Bronchus fibroblast of lung (primary cell): ENCODE measurements at places on chromosomes 5 and 9. TPM values are rescaled to one million over a fixed set of nuclear protein-coding genes. Genes with fewer than 3 reads are reported as not detected.

The ZCCHC10 gene
- total RNA-seq = 7.9 and 8.9 TPM in 2 replicates

The ADGRV1 gene
- 0.17 TPM in 1 of 2 replicates, not detected in the other for total RNA-seq

The S1PR3 gene
- total RNA-seq = 26.6 and 28.7 TPM in 2 replicates

The SLC45A2 gene
- under 0.01 TPM in 1 of 2 replicates, not detected in the other for total RNA-seq

The ABLIM3 gene
- 63.9 and 64.7 TPM in 2 replicates for total RNA-seq

The IFNA13 gene
- not detected in 2 replicates for total RNA-seq

The XPA gene
- total RNA-seq = 4.2 and 5.5 TPM in 2 replicates

The OSMR gene
- total RNA-seq = 19.9 and 21.0 TPM in 2 replicates

The TGFBI gene
- 178 and 182 TPM in 2 replicates for total RNA-seq

The ADRA1B gene
- total RNA-seq = 1.0 and 2.4 TPM in 2 replicates

The PCAT7 gene
- total RNA-seq = not detected in 2 replicates

The SPINK6 gene
- total RNA-seq = not detected in 2 replicates

The PSD2 gene
- total RNA-seq = not detected in 2 replicates

The SLC25A2 gene
- not detected in 2 replicates for total RNA-seq

The PCA3 gene
- total RNA-seq = not detected in 2 replicates

The OR1Q1 gene
- total RNA-seq = not detected in 2 replicates

The PIP5KL1 gene
- 2.1 and 4.0 TPM in 2 replicates for total RNA-seq

The ALG2 gene
- 26.1 and 26.6 TPM in 2 replicates for total RNA-seq

The IGIP gene
- total RNA-seq = 0.45 and 0.50 TPM in 2 replicates

The GRIN3A gene
- not detected in 2 replicates for total RNA-seq

The AGPAT2 gene
- total RNA-seq = 35.5 and 36.6 TPM in 2 replicates

The PTGER4 gene
- total RNA-seq = 26.6 and 34.1 TPM in 2 replicates

The AK8 gene
- 0.34 and 0.59 TPM in 2 replicates for total RNA-seq

The BICD2 gene
- total RNA-seq = 20.3 and 21.7 TPM in 2 replicates

The RC3H2 gene
- 16.1 and 17.8 TPM in 2 replicates for total RNA-seq

The HRCT1 gene
- 3.2 and 5.4 TPM in 2 replicates for total RNA-seq

The ADAMTS12 gene
- total RNA-seq = 14.7 and 16.3 TPM in 2 replicates

The GPR21 gene
- not detected in 2 replicates for total RNA-seq

The ANKRD31 gene
- total RNA-seq = under 0.01 TPM in 2 replicates

The CDC20B gene
- not detected in 2 replicates for total RNA-seq

The EQTN gene
- total RNA-seq = not detected in 2 replicates

The PRXL2C gene
- 11.4 and 11.6 TPM in 2 replicates for total RNA-seq

The RABL6 gene
- total RNA-seq = 85.8 and 89.3 TPM in 2 replicates

The PCDHB9 gene
- total RNA-seq = not detected in 2 replicates

The BARHL1 gene
- total RNA-seq = not detected in 2 replicates
